ENCODE measurements at places on chromosomes 3 and 15.

DNA sequence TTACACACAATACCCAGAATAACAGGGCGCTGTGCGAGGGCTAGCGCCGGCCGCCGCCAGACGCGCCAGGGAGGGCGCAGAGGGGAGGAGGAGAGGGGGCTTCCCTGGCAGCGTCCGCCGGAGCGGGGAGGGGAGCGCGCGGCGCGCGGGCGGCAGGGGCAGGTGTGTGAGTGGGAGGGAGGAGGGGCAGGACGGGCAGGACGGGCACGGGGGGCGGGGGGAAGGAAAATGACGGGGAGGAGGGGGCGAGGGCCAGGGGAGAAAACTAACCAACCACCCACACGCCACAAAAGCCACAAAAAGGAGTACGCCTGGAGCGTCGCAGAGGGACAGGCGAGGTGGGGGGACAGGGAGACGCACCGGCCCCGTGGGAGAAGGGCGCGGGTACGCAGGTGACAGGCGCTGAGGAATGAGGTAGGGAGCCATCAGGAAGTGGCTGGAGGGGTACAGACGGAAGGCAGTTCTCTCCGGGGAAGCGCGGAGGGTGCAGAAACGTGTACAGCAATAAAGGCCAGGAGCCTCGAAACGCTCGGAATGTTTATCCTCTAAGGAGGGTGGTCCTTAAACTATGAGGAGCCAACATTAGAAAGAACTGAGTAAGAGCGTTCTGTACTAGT, 610 bp upstream of the SATB1 start:
- DNase-seq: no peak

DNA sequence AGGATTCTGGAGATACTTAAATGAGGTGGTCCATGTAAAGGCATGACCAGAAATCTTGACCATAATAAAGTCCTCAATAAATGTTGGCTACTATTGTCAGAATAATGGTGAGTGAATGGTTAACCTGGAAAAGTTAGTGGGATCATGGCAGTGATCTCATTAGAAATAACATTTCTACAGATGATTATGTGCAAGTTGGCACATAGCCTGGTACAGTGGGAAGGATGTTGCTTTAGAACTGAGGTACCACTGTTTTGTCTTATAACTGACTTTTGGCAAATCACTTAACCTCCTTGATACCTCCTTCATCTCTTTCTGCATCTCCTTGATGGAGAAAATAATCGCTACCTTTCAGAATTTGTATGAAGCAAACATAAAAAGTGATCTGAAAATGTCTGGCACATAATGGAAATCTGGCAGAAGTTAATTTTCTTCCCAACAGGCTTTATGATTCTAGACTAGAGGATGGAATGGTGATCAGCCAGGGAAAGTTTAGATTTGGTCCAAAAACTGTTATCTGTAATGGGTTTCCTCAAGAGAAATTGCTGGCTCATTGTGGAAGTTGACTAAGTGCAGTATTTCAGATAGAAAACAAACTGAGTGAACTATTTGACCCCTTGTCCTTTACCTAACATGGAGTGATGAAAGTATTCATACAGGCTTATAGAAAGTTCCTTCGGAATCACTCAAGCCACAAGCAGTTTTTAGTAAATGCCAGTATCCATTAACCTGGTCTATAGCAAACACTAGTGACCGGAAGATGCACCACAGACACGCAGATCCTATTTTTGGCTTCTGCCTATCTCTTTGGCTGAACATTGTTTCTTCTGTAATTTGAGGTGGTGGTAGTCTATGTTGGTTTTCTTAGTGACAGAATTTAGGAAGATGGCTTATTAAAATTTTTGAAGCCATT, 449.6 kb upstream of the TGFBR2 start:
- DNase-seq: no peak

- no peak for DNase-seq
Measured at GRCh38 chr3:177484926-177485325, 287.6 kb upstream of the TBL1XR1 start.

- DNase-seq: no peak
Measured at GRCh38 chr15:35440265-35440664, 105.7 kb downstream of the DPH6 start.

DNA sequence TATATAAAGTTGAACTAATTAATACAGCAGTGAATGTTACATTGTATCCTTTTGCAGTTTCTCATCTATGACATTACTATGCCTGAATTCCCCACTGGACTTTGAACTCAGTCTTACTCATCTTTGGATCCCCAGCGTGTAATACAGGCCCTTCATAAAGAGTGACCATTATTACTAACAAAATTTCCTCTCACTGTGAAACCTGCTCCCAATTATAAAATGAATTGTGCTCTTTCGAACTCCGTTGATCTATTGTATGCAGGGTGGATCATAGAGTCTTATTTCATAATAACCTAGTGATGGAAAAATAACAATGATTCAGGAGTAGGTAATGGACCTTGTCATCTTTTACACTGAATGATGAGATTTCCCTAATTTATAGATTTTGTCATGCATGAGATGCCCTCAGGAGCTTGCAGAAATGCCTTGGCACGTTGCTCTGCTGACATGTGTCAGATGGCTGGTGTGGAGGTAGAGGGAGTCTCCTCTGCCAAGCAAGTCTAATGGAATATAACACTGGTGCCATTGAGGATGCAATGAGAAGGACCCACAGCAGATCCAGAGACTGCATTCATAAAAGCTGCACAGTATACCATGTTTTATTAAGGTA, 25.5 kb downstream of the B3GNT5 start:
- DNase-seq: no peak

GRCh38 chr15:39132070-39132469, 448.8 kb upstream of the THBS1 start:
- DNase-seq: no peak

GRCh38 chr15:89775815-89776214, 317 bp upstream of the MESP2 start:
- no peak for DNase-seq

DNA sequence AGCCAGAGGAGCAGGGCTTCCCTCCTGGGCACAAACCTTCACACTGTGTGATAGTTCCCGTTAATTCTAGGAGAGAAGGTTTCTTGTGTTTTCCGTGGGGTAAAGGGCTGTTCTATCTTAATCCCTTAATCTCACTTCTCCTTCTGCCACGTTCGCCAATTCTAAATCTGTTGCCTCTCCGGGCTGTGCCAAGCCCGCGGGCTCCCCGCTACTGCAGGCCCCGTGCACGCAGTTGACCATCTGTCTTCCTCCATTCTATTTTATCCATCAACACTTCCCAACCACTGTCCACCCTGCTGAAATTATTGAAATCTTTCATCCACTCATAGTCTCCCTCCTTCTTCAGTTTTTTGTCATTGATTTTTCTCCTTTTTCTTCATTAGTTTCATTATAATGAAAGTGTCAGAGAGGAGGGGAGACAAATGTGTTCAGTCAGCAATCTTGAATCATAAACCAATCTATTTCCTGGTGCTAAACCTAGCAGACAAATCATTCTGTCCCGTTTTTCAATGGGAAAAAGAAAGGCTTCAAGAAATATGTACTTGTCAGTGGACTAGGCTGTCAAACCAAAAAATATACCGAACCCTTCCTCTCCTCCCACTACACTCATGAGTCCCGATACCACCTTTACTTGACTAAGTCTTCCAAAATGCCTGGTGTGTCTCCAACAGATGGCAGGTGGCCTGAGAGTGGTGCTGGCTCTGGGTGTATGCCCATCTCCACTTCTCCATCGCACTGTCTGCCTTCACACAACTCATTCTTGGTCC, 39.6 kb downstream of the SLCO2A1 start:
- DNase-seq: no peak

DNA sequence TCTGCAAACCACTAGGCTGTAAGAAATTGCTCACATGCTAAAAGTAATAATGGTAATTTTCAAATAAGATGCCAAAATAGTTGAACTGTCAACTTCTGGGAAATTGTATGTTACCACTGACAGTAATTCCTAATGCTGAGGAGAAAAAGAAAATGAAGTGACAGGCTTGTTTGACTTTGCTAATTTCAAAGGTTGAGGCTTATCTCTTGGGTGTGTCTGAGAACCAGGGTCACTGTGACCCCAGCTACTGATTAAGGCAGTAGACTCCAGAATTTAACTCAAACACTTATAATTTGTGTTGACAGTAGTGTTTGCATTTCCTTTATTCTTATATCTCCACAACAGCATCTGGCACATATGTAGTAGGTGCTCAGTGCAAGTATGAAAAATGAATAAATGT, 74.6 kb upstream of the PDZRN3 start:
- DNase-seq: no peak

DNA sequence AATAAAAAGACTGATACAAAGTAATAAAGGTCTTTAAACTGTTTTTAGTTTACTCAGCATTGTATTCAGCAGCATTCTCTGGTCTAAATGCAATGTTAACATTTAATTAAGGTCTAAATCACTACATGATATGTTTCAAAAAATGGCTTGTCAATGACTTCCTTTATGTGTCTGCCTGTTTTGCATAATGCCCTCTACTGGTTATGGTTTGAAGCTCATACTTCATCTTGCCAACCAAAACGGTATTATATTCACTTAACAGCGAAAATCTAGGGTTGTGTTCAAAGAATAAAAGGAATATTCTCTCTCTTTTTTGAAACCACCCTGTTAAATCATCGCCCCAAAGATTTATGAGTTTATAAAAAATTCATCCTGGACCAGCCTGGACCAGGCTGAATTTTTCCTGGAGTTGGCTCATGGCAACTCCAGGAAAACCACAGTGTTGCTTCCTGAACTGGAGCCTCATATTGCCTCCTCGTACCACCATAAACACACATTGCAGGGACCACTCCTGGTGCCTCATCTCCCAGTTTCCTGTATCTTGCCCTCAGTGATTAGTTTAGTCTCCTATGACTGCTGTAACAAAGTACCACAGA, 6.7 kb upstream of the NCEH1 start:
- no peak for DNase-seq

DNA sequence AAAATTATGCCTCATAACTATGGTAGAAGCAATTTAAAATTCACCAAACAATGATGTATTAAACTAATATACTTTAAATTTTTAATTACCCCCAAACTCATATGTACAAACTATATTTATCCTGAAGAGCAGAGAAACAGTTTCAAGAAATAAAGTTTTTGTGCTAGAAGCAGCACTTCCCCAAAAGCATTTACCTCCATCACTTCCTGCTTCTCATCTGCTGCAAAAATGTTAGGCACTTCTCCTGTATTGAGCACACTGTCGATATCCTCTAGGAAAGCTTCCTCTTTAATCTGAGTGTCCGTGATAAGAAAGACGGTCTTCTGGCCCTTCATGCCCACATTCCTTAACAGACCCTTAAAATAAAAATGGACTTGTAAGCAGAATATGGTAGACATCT, 101.5 kb upstream of the ASB14 start:
- DNase-seq: no peak

DNA sequence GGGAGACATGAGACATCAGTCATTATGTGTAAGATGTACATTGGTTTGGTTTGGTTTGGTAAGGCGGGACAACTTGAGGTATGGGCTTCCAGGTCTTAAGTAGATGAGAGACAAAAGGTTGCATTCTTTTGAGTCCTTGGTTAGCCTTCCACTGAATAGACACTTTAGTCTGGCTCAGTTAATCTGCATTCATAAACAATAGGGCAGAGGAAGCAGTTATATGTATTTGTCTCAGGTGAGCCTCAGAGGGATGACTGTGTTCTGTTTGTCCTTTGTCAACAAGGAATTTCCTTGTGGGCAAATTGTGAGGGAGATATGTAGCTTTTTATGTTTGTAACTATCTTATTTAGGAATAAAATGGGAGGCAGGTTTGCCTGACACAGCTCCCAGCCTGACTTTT, 50.4 kb downstream of the TCF12 start:
- no peak for DNase-seq

- DNase-seq: no peak
Measured at GRCh38 chr3:3587647-3587972, 211.6 kb upstream of the LRRN1 start.

GRCh38 chr3:49161197-49161596, 4.9 kb downstream of the CCDC71 start:
- DNase-seq: no peak

DNA sequence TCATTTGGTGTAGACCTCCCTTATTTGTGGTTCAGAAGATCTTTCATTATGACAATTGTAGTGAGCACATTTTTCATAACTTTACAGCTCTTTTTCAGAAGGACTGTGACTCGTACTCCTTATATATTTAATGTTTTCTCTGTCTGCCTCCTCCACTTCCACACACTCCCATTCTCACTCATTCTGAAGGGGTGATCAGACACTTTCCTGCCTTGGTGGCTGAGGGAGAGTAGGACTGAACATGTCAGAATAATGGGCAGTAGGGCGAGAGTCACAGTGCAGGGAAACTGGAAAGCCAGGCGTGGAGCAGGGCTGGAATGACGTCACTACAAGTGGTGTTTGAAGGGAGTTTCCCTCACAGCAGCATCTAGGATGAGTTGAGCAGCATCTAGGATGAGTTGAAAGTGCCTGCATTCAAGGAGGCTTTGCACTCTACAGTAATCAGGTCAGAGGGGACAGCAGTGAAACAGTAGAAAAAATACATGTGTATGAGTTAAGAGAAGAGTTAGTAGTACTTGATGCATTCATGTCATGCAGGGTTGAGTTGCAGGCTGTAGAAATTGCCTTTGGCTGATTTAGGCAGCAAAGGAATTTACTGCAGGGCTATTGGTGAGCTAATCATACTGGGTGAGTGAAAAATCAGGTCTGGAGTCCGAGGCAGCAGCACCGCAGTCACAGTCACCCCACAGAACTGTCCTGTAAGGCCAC, 36.3 kb upstream of the FBXL22 start:
- DNase-seq: no peak

DNA sequence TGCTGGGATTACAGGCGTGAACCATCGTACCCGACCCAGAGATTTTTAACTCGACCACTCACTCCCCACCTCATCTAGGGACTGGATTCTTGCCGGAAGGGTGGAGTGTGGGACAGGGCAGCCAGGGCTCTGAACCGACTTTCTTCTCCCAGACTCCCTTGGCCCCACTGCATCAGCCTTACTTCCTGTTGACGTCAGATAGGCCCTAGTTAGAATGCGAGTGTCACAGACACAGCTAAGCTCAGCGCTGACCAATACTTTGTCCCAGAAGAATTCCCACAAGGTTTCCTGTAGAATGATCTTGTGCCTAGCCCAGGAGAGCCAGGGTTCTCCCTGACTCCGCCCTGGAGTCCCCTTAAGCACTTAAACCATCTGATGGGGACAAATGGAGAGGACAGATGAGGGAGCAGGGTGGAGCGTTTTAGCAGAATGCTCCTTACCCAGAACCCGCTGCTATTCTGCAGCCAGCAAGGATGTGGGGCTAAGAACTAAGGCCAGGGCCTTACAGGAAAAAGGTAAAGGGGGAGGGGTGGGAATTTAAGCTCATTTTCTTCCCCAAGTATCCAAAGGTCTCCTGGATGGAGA, 5.8 kb upstream of the TUSC2 start:
- DNase-seq: no peak

DNA sequence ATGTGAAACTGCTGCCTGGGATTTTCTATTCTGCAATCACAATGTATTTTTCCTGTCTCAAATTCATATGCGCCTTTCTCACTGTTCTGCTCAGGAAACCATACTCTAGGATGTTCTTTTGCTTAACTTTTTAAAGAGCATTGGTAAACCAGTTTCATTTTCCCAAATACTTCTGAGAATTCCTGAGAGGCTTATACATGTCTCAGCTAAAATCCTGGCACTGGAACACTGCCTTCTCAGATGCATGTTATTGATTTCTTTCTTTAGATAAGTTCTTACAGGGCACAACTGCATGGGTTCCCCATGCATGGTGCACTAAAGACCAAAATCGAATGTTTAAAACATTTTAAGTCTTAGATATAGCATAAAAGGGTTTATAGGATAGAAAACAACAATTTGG, 178.3 kb upstream of the PLSCR5 start:
- no peak for DNase-seq

GRCh38 chr3:43505351-43505750, 116.5 kb downstream of the ANO10 start:
- no peak for DNase-seq

Measured in GM12892 (cell line).